ENCODE measurements at places on chromosomes 1 and 21.
A peak's percentile ranks its signal among the peaks of the same experiment; 100 is the strongest.

DNA sequence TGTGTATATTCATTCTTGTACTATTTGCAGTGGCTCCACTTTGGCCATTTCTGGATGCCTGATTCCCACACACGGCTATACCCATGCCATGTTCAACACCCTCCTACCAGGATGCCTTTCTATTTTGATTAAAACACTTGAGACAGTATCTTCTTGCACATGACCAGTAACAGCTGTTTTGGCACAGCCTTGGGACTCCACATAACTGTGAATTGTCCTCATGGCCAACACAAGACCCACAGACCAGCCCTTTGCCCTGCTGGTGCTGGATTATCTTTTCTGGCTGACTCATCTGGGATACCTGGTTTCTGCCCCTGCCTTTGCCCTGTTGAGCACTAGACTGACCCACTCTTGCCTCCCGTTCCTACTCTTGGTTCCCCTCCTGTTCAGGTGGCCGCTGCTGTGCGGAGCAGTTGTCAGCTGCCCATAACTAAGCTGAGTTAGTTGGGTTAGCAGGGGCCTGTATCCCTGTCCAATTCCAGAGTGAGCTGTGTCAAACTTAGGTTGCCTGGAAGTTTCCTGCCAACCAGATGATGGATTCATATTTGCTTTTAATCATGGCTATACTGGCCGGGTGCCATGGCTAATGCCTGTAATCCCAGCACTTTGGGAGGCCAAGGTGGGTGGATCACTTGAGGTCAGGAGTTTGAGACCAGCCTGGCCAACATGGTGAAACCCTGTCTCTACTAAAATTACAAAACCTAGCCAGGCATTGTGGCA is 10.8 kb upstream of the EYA3 start:
- DNase-seq = no peak

- no peak for DNase-seq
Observed at GRCh38 chr1:223788746-223789415, 56.9 kb downstream of the TP53BP2 start.

- no peak for DNase-seq
Observed at GRCh38 chr1:153429266-153430165, 13.2 kb downstream of the S100A7A start.

DNA sequence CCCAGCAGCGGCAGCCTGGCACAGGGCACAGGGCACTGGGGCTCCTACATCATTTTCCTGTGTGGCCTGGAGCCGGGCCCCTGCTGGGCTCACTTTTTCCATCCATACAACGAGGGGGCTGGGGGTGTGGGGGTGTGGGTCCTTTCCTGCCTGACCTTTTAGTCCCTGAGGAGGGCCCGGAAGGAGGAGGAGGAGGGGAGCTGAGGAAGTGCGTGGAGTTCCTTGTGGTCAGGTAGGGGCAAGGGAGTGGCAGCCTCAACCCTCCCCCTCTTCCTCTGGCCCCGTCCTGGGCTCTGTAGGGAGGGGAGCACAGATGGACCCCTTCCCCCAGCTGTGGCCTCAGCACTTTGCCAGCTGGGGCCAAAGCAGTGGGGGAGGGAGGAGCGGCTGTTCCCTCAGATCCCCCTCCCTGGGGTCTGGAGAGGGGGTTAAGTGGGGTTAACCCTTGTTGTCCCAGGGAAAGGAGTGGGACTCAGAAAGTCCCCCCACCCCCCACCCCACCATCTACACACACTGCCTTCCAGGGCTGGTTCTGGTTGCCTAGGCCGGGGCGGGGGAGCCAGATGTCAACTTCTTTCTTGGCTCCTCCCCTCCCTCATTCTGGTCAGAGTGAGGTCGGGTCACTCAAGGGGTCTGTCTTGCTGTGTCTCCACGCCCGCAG is 5.7 kb downstream of the NTRK1 start:
- DNase-seq = no peak

DNA sequence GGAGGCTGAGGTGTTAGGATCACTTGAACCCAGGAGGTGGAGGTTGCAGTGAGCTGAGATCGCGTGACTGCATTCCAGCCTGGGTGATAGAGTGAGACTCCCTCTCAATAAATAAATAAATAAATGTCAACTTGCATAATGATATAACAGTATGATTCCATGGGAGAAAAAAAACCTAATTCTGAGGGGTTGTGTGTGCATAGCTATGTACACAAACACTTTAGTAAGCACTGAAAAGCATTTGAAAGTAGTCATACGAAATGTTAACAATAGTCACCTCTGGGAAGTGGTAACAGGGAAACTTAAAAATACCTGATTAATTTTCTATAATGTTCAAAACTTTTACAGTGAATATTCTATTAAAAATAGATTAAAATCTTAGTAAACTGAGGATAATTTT is 43.2 kb downstream of the ANKRD13C start:
- no peak for DNase-seq

DNA sequence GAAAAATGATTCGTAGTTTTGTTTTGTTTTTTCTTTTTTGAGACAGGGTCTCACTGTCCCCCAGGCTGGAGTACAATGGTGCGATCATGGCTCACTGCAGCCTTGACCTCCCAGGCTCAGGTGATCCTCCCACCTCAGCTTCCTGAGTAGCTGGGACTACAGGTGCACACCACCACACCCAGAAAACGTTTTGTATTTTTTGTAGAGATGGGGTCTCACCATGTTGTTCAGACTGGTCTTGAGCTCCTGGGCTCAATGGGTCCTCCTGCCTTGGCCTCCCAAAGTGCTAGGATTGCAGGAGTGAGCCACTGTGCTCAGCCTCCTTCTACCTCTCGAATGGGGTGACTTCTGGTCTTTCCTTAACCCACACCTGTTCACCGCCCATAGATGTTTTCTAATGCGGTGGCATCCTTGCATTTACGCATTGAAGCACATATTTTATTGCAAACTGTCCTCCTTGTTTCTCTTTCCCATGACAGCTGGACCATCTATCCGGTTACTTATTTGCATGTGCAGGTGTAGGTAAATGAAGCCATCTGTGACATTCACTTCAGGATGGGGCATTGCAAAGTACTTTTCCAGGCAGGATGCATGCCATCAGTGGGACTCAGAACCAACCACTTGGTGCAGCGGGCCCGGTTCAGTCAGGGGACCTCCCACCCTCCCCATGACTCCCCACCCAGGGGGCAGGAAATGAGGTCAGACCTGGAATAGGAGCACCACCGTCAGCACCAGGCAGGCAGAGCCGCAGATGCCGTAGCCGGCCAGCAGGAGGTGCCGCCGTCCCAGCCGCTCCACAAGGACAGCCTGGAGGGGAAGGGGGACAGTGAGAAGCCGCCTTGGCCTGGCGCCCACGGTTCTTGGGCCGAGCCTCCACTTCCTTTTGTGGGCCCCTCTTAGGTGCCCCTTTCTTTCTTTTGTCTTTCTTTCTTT is 16.5 kb downstream of the SLC2A7 start:
- no peak for DNase-seq

DNA sequence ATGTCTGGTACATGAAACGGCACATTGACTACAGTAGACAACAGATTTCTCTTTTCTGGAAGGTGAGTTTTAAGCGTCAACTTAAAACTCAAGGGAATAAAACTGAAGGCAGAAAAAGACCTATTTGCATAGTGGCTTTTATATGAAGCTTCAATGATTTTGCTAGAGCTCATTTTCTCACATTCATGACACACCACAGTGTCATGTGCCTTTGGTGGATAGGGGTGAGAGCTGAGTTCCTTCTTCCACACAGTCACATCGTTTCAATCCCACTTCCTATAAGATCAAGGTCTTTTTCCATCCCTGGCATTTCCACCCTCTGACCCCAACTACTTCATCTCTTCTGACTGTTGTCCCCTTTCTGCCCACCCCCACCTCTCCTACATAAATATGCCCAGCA is 31.0 kb downstream of the IL12RB2 start:
- no peak for DNase-seq

GRCh38 chr1:39694026-39694425 is 2.8 kb upstream of the HPCAL4 start:
- DNase-seq = no peak

DNA sequence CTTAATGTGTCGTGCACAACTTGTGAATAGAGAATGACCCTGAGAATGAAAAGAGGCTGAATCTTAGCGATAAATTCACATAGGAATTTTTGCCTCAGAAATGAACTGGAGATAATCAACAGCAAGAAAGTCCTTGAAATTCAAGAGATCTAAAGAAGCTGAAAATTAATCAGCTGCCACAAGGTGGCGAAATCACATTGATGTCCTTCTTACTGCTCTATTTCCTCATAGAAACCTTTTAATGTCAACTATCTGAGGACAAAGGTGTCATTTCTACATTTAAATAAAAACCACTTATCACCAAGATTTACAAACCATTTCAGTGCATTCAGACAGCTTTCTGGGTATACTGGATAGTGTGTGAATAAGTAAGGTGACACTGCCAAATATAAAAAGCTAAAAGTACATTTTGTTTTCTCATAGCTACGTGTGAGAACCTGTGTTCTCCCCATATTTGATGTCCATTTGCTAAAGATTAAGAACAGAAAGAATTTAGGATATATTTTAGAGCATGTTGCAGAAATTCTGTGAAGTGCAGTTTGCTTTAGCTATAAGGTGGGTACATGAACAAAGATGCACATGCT is 485.3 kb upstream of the PTBP2 start:
- no peak for DNase-seq

DNA sequence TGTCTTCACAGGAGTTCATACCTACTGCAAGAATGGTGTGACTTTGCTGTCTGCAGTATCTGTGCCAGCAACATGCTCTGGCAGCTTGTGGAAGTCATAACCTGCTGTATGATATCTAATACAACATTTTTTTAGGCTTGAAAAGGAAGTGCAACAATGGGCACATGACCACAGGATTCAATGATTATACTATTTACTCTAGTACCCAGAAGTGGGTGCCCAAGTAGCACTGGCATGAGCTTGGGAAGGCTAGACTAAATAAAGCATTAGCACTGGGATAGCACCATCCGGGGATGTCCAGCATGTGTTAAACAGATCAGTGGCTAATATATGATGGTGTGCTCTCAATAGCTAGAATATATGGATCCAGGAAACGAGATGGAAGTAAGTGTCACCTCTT is 98.6 kb upstream of the PDE4B start:
- no peak for DNase-seq

DNA sequence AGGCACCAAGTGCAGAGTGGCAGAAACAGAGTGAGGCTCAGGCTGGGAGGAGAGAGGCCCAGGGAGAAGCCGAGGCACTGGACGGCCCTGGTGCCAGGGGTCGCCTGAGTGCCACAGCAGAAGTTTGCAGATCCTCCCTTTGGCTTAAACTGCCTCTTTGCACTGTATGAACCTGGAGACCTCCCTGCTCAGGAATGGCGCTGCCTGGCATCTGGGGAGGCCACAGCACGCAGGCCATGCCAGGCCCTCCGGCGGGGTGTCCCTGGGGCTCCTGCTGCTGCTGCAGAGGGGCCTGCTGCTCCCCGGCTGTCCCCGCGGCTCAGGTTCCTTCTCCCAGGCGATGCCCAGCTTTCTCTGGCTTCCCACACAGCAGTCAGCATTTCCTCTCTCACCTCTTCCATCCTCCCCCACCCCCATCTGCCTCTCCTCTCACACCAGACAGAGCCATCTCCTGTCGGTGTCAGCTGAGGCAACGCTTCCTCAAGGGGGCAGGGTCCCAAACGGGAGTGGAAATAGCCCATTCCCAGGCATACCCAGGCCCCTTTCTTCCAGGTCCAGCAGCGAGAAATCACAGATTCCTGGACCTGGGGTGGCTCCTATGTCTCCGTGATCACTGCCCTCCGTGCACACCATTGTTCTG is 35.2 kb downstream of the SYT6 start:
- no peak for DNase-seq

GRCh38 chr1:246565751-246566127 is 322 bp downstream of the TFB2M start:
- DNase-seq = no peak

- DNase-seq = no peak
Observed at GRCh38 chr1:228303596-228303995, 95.8 kb downstream of the OBSCN start.

DNA sequence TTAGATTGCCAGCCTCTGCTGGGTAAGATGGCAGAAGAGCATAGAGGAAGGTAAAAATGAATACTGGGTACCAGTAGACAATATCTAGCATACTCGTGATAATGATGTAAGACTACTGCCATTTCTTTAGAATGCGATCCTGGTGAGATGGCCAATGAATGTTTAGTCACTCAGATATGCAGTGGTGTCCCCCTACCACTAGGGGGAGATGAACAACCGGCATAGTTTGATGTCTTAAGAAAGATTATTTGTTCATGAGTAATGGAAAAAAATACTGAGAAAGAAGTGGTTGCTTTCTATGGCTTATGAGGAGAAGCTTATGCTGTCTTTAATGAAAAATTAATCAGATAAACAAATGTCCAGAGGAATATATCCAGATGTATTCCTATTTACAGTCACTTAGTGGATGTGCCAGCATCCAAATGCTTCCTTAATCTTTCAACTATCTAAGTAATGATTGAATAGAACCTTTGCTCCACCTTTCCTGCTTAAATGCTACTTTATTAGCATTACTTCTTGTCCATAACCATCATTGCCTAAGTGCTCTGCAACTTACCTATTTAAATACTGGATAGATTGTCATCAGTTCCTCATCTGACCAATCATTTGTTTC is 256.6 kb downstream of the ST6GALNAC3 start:
- DNase-seq = no peak

- peak; percentile 52 for DNase-seq
Observed at GRCh38 chr1:156104065-156104810, 10.3 kb upstream of the LMNA start.

DNA sequence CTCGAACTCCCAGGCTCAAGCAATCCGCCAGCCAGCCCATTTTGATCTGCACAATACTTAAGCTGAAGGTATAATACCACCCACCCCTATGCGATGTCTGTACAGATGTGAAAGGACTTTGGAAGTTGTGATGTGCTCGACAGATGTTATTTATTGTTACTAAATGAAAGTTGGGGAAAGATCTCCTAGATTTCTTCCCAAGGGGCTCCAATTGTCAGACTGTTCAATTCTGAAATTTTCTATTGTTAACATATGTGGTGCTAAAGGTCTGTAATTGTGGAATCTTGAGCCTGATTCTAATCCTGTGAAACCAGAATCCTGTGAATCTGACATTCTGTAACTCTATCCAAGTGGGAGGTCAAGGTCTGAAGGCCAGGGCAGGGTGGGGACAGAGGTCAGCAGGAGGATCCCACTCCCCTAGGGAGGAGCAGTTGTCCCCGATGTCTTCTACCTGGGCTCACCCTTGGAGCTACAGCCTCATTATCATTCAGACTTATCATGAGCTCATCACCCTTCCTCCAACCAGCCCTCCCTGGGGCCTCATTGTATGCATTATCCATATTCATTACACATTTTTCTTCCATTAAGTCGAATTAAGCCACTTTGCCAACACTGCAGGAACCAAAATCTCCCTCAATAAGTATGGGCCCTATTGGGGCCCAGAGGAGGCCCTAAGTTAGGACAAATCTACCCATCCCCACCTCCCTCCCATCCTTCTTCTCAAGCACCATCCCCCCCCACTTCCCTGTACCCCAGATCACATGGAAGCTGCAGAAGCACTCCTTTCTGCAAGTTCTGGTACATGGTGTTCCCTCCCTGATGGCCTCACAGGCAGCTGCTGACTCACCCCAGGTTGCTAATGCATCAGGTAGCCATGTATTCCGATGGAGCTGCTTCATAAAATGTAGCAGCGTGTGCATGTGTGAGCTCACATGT is 32.3 kb downstream of the SHISAL2A start:
- no peak for DNase-seq

- no peak for DNase-seq
Observed at GRCh38 chr1:172756024-172756423, 97.1 kb downstream of the FASLG start.

- DNase-seq = no peak
Observed at GRCh38 chr1:219374046-219374566, 200.4 kb downstream of the LYPLAL1 start.

GRCh38 chr1:165444897-165445370 is at the start of gene RXRG:
RXRG (minus strand) TSS chr1:165445126; CDS start chr1:165444893, 233 bp downstream.
- DNase-seq = no peak

- no peak for DNase-seq
Observed at GRCh38 chr1:115647507-115647906, 5.7 kb downstream of the VANGL1 start.

Measured in activated T-helper 9 cell treated with anti-CD3 and anti-CD28 coated beads, Interleukin-2, amount 50 U/mL, for 16 hours (primary cell).